ENCODE measurements at places on chromosomes 7 and 10.

DNA sequence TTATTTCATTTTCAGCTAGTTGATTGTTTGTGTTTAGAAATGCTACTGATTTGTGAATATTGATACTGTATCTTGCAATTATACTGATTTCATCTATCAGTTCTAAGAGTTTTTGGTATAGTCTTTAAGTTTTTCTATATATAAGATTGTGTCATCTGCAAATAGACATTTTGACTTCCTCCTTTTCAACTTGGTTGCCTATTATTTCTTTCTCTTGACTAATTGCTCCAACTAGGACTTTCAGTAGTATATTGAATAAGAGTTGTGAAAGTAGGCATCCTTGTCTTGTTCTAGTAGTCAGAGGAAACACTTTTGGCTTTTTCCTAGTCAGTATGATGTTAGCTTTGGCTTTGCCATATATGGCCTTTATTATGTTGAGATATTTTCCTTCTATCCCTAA is 20.4 kb downstream of the PHTF2 start:
- DNase-seq, result no peak

- peak; percentile 56 for DNase-seq
Observed at GRCh38 chr7:100655908-100656674, at the start of gene ACTL6B. Gene ACTL6B, minus strand, starts transcription at chr7:100656448. Its CDS starts 94 bp downstream, at chr7:100656354.

GRCh38 chr7:80249619-80250295 is 115.1 kb downstream of the GNAI1 start:
- no peak for DNase-seq

GRCh38 chr10:3747984-3748383 is 37.0 kb downstream of the KLF6 start:
- DNase-seq, result no peak

DNA sequence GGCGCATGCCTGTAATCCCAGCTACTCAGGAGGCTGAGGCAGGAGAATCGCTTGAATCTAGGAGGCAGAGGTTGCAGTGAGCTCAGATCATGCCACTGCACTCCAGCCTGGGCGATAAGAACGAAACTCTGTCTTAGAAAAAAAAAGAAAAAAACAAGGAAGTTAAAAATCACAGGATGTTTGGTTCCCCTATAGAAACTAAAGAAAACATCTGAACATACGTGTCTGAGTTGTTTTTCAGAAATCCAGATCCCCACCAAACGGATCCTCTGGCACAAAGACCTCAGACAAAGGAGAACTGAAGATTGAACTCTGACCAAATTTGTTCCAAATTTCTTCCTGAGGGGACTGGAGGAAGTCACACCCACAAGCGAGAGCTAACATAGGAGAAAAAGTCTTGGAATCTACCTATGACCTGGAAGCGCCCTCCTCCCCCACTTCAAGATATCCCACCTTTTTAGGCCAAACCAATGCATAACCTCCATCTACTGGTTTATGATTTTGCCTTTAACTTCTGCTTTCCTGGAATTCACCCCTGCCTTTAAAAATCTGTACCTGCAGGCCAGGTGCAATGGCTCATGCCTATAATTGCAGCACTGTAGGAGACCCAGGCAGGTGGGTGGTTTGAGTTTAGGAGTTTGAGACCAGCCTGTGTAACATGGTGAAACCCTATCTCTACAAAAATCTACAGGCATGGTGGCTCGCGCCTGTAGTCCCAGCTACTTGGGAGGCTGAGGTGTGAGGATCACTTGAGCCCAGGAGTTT is 19.7 kb upstream of the SIRT1 start:
- DNase-seq, result no peak

DNA sequence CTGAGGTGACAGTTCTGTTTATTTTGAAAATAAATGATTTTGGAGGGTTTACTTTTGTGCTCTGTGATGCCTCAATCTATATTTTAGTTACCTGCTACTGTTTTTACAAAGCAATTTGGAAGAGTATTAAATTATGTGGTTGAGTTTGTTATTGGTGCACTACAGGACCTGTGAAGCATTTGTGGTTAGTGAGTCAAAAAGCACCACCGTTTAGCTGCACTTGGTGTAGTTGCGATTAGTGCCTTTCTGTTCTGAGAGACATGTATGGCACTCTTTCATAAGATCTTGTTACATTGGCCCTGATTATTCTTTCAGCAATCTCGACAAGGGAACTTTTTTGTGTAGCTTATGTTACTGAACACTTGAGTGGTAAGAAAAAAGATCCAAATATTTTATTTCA is 132.2 kb downstream of the BBS9 start:
- DNase-seq, result no peak

GRCh38 chr7:126715076-126715475 is 537.7 kb downstream of the GRM8 start:
- DNase-seq, result peak; percentile 86

GRCh38 chr7:23044581-23044980 is 30.7 kb upstream of the HYCC1 start:
- no peak for DNase-seq

- no peak for DNase-seq
Observed at GRCh38 chr10:89494068-89494467, 41.3 kb downstream of the SLC16A12 start.

GRCh38 chr7:131948434-131949053 is 392.1 kb upstream of the PODXL start:
- no peak for DNase-seq

DNA sequence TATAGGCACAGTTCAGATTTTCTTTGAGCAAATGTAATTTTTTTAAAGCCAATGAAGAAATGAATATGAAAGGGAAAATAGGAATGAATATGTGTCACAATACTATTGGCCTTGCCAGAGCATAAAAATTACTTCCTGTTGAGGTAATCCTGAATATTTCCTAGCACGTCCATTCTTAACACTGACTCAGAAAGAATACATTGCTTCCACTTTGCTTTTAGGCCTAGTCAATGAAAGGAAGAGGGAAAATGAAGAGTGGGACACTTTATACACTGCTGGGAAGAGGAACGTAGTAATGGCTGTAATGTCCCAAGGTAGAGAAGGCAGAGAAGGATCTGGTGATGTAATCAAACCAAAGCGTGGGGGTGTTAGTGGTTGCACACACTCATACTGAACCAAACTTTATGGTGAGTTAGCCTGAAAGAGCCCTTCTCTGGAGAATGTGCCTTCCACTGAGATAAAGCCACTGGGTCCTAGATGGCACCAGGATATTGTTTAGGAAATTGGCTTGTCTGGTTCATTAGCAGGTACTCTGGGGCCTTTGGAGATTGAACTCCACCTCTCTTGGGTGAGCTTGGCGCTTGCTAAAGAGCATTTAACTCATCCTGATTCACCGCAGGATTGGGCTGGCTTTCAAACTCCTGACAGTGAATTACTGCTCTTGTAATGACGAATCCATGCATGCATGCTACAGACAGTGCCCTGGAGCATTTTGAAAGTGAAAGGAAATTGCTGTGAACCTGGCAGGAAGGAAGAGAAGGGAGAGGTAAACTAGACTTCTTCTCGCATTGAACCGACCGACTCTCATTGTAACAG is 254.9 kb downstream of the KIAA1217 start:
- DNase-seq, result peak; percentile 50

DNA sequence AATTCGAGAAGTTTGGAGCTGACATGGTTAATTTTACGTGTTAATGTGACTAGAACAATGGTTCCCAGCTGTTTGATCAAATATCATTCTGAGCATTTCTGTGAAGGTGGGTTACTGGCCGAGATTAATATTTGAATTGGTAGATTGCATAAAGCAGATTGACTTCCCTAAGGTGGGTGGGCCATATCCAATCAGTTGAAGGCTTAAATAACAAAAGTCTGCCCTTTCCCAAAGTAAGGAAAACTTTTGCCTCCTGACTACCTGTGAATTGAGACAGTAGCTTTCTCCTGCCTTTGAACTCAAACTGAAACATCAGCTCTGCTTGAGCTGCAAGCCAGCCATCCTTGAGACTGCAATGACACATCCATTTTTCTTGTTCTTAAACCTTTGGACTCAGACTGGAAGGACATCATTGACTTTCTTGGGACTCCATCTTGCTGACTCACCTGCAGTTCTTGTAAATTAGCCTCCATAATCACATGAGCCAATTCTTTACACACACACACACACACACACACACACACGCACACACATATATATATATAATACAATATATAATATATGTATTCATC is 63.1 kb upstream of the LRRTM3 start:
- no peak for DNase-seq

GRCh38 chr7:77811516-77812289 is 13.1 kb downstream of the PHTF2 start:
- no peak for DNase-seq

DNA sequence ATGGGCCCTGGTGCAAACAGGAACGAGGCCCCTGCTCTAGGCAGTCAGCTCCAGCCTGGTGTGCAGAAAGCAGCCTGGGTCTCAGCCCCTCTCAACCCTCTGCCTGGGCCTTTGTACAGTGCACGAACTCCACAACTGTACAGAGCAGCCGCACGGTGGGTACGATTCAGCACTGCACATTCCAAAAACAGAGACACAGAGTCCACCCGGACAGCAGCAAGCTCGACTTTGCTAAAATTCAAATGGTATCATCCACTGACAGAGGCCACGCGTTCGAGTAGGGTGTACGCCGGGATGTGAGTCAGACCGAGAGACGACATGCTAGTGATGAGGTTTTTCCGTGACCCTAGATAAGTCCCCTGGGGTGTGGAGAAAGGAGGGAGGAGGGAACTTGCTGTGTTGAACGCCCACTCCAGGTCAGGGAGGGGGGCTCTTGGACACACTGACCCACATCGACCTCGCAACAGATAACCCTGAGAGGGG is 65.6 kb upstream of the PDGFA start:
- DNase-seq, result no peak

GRCh38 chr7:135169141-135169963 is 1.2 kb downstream of the CYREN start:
- no peak for DNase-seq

GRCh38 chr10:123274306-123275135 is 120.3 kb downstream of the BUB3 start:
- DNase-seq, result no peak

DNA sequence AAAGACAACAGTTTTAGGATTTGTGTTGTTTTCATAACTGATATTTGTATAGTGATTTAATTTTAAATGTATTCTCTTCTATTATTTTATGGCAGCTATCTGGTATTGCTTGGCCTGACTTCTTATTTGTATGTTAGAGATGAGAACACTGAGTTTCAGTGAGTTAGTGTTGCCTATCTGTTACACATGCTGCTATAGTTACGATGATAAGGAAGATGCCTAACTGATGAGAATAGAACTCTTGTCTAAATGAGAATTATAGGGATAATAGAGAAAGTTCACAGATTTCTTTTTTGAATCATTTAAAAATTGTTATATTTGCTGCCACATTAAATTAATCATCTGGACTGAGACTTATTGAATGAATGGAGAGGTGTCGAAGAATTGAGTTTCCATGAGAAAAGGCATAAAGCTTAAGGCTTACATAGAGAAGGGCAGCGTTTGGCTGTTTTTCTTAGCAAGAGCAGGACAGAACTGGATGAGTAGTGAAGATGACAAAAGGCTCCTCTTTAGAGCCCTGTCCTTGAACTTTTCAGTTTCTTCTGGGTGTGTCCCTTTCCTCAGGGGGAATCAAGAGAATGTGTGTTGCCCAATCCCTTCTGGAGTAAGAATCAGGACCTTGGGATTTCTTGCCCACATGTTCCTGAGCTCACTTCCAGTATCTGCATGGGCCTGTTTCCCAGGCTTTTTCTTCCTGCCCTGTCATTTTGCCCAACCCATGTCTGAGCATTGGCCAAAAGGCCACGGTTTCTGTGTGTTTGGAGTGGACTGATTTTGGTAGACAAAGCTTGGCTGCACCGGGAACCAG is 195.6 kb upstream of the CSTF2T start:
- no peak for DNase-seq

DNA sequence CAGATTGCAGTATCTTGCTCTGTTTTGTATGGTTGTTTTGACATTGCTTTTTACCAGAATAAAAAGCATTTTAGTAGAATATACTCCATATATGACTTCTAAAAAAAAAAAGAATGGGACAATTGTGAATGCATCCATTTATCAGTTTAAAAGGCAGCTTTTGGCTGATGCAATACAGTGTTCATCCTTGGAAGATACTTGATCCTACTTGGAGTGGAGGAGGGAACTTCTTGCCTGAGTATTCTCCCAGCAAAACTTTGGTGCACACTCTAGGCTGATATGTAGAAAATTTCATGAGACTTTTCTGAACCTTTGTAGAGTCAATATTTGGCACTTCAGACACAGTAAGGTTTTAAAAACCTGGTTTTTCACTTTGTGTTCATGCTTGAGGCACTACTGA is 40.2 kb downstream of the WDR11 start:
- DNase-seq, result no peak

DNA sequence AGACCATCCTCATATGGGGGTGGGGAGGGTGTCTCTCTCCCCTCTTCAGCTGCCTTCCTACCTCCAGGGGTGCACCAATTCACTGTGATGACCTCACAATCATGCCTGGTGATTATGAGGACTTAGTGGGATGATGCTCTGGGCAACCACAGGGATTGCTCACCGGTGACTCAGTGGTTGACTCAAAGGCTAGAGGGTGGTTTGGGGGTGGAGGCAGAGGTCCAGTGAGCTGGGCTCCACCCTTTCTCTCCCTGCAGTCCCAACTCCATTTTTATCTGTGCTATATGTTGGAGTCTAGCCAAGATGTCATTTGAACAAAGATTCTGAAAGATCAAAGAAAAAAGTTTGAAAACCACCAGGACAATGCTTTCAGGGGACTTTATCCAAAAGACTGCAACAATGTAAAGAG is 286.9 kb downstream of the KCNMA1 start:
- no peak for DNase-seq

DNA sequence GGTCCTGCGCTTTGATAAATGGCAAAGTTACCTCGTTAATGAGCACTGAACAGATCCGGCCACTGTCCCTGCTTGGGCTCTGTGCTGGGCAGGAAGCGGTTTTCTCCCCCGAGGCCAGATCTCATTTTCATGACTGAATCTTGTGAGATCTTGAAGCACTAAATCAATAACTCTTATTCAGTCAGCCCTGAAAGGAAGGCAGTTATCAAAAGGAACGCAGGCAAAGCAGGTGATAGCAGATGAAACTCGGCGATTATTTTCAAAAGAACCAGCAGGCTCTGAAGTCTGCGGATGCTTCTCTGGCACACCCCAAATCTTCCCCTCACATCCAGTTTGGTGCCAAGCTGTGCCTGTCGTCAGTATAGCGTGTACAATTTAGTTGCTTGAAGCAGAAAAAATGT is 228.7 kb downstream of the BAMBI start:
- DNase-seq, result no peak

DNA sequence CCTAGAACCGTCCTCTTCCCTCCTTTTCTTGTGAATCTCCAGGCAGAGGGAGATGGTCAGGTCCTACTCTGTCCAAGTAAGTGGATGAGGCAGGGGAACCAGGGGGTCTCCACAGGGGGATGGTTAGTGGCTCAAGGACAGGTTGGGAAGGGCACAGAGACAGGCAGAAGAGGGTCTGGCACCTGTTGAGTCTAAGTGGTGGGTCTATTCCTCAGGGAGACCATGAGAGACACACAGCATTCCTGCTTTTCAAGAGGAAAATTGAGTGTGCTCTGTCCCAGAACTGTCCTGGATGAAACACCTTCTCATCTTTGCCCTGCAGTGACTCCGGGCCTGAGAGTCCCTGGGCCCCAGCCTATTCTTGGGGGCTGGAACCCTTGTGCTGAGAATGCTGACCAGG is 184.8 kb upstream of the GALNT17 start:
- DNase-seq, result no peak

GRCh38 chr10:65968871-65969270 is 957.0 kb upstream of the LRRTM3 start:
- no peak for DNase-seq

- no peak for DNase-seq
Observed at GRCh38 chr7:66631471-66631870, 2.8 kb downstream of the KCTD7 start.

- DNase-seq, result no peak
Observed at GRCh38 chr10:120385992-120386391, 71.0 kb upstream of the PLPP4 start.

- DNase-seq, result no peak
Observed at GRCh38 chr7:41877118-41877517, 174.2 kb upstream of the INHBA start.
